ENCODE measurements at places on chromosomes 2 and 18.

GRCh38 chr18:44821924-44822323 is 141.2 kb downstream of the SETBP1 start:
- no peak for DNase-seq

DNA sequence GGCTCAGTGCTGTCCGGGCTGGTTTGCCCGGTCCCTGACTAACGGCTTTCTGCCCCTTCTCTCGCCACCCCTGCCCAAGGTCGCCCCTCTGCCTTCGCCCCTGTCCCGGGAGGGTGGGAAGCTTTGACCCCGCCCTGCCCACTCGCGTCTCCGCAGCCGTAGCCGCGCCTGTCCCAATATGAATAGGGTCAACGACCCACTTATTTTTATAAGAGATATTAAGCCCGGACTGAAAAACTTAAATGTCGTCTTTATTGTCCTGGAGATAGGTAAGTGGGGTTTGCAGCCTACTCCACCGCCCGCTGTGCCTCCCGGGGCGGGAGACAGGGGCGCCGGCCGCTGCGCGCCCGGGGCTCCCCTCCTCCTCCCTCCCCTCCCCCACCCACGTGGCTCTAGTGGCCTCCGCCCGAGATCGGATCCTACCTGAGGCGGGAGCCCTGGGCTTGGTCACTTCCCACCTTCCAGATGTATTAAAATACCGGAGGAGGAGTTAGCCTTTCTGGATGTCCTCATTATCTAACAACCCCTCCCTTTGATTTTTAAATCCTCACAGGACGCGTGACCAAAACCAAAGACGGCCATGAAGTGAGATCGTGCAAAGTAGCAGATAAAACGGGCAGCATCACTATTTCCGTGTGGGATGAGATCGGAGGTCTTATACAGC is 633 bp downstream of the NABP1 start:
- DNase-seq: peak; percentile 49

GRCh38 chr18:47747260-47747795 is 183.1 kb downstream of the SMAD2 start:
- DNase-seq: no peak

DNA sequence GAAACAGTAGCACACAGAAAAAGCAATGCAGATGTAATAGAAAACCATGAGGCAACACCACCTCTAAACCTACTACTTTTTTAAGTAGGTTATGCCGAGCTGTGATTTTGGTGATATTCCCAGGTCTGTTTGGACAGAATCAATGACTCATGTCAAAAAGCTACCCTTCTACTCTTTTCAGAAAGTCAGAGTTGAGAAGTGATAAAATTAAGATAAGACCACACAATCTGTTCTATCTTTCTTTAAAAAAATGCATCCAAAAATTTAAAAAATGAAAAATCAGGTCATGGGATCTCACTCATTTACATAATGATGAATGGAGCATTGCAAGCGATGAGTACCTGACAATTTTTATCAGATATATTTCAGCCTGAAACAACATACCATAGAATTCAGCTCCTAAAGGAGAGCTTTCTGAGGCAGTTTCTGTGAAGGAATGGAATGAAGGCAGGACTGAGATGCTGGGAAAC is 826.3 kb downstream of the BCL11A start:
- DNase-seq: no peak

DNA sequence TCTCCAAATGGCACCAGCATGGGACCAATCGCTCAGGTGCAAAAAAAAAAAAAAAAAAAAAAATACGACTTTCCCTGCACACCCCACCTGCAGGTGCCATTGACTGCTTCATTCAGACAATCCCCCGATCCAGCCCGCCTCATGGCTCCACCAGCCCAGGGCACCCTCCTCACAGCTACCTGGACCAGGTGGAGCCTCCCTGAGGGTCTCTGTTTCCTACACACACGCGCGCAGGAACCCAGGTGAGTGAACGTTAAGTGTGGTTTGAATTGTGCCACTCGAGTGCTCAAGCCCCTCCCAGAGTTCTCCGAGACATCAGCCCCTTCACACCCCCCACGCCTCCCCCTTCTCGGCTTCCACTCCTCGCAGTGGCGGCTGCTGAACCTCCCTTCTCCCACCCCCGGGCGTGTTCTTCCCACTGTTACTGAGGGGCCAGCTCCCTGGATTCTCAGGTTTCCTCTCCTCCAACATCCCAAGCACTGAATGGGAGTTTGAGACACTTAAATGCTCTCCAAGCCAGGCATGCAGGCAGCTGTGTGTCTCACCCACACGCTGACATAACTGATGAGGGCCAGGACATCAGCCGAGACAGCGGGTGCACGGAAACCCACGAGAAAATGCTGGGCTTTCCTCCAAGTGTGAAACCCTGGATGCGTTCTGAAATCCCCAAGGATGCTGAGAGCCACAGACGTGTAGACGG is 88.8 kb upstream of the SNTG2 start:
- no peak for DNase-seq

DNA sequence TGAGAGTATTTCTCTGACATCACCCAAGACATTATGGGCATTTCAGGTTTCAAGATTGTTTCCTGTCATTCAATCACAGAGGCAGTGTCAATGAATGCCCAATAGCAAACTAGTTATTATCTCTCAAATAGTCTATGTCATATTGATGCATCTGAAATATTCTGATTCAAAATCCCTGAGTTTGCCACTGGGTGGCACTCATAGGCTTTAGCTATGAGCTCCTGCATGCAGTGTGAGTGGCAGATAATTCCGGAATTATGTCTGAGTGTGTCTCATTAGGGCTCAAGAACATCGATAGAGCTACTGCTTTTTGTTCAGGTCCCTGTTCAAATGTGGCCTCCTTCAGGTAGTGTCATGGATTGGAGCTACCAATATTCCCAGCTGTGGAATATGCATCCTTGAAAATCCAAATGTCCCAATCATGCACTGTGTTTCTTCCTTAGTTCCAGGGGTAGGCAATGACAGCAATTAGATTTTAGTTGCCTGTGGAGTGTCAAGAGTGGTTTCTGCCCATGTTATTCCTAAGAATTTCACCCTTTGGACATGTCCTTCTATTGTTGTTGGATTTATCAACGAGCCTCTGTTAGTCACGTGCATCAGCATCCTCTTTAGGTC is 7.8 kb upstream of the OR6B3 start:
- DNase-seq: peak; percentile 64

- no peak for DNase-seq
Observed at GRCh38 chr2:216206041-216206703, 97.0 kb downstream of the XRCC5 start.

DNA sequence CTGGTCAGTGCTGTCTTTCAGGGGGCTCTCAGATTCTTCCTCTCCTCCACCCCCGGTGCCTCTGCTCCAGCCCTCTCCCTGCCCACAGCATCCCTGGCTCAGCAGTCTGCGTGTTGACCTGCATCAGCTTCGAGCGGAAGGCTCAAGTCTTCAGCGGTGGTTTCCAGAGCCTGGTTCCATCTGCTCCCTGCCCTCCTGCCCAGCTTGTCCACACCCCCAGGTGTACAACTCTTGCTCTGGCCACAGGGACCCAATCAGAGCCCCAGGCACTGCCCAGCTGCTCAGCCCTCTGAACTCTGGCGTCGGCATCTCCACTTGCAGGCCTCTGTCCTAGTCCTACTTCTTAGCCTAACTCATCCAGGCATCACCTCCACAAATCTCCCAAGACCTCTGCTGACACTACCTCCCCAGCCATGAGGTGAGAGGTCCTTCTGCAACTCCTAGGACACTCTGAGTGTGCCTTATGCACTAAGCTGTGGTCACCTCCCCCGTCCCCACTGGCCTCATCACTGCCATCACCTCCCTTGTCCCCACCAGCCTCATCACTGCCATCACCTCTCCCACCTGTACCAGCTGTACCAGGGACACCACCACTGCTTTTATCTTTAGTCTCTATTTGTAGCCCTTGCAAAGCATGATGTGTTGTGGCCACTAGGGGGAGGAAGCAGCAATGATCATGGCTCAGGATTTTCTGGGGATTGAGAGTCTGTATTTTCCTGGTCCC is 60.9 kb downstream of the EDAR start:
- peak; percentile 59 for DNase-seq
